ENCODE measurements at places on chromosomes 7 and 10.
A peak's percentile ranks its signal among the peaks of the same experiment; 100 is the strongest.

DNA sequence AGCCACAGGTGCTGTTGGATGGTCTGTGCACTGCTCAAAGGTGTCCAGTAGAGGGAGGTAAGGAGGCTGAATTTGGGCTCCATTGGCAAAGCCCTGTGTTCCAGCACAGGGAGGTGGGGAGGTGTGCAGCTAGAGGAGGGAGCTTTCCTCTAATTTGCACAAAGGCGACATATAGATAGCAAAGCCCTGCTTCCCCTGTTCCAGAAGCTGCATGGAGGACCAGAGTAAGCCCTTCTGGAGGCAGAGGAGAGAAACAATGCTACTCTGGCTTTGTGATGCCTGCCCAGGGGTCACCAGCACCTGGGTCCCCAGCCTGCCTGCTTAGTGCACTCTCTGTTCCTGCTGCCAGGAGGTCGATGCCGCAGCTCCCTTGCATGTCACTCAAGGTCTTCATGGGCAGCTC lies 3.4 kb upstream of the ARHGAP22 start:
- DNase-seq, result no peak

DNA sequence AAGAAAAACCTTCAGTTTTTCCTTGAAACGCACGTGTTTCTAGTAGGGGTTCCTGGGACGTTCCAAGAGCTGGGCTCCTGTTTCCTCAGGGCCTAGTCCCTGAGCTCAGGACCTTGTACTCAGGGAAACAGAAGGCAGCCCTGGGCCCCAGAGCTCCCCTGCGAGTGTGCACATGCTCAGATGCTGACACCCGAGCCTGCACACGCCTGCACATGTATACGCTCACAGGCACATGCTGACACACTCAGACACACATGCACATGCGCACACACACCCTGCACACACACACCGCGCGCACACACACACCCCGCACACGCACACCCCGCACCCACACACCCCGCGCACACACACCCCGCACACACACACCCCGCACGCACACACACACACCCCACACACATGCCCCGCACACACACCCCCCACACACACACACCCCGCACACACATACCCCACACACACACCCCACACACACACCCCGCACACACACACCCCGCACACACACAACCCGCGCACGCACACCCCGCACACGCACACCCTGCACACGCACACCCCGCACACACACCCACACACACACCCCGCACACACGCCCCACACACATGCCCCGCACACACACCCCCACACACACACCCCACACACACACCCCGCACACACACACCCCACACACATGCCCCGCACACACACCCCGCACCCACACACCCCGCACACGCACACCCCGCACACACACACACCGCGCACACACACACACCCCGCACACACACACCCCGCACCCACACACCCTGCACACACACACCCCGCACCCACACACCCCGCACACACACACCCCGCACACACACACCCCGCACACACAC lies 52.2 kb downstream of the CALML3 start:
- DNase-seq, result no peak

DNA sequence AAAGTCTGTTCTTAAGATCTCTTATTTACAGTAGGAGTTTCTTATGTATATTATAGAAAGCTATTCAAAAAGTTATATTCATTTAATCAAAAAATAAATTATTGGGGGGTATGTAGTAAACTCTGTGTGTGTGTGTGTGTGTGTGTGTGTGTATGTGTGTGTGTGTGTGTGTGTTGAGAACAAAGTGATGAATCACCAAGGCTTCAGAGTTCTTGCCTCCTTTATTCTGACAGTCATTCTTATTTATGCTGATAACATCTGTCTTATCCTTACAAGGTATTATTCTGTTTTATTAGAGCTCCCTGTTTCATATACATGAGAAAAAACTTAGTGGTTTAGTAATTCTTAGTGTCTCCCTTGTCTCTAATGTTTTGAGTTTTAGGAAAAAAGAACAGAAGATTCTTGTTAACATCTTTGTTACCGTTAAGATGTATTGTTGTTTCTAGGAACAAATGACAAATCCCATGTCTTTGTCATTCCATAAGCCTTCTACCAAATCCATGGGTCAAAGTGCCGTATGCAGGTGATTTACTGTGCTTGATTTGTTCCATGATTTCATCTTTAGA lies 424.0 kb downstream of the EXOC4 start:
- no peak for DNase-seq

DNA sequence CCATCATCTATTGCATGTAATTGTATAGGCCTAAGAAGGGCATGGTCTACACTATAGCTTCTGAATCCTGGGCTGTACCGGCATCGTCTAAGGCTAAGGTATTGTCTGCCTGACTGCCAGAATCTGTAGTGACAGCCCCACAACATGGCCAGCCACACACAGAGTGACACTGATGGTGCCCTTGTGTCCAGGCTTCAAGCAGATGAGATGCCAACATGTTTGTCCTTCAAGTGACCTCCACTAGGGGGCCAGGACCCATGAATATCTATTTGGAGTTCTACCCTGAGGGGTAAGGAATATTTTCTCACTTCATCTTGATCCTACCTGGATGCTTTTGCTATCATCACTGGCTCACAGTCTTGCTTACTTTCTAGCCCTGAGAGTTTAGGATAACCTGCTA lies 1.5 kb downstream of the CYP3A7 start:
- DNase-seq, result no peak

GRCh38 chr10:97171001-97171400 lies 14.8 kb downstream of the SLIT1 start:
- no peak for DNase-seq

- DNase-seq, result no peak
These were observed 4.9 kb upstream of the SLF2 start for GRCh38 chr10:100907773-100908363.

GRCh38 chr10:14839305-14839695 lies 1.2 kb downstream of the HSPA14 start:
- DNase-seq, result no peak

- no peak for DNase-seq
These were observed 14.0 kb downstream of the KNDC1 start for GRCh38 chr10:133173860-133174640.

DNA sequence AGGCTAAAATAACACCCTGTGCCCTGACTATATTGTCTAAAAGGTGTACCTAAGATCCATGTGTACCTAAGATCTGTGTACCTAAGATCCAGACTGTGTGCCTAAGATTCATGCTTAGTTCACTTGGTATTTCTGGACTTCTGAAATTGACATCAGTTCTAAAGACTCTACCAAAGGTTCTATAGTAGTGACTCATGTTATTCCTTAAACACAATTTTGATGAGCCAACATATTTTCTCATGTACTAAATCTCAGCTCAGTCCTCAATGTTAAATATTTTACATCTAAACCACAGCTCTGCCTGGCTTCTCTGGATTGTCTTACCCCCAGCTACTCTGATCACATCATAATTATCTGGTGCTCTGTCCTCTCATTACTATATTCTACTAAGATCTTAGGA lies 802.3 kb upstream of the SORCS1 start:
- no peak for DNase-seq

DNA sequence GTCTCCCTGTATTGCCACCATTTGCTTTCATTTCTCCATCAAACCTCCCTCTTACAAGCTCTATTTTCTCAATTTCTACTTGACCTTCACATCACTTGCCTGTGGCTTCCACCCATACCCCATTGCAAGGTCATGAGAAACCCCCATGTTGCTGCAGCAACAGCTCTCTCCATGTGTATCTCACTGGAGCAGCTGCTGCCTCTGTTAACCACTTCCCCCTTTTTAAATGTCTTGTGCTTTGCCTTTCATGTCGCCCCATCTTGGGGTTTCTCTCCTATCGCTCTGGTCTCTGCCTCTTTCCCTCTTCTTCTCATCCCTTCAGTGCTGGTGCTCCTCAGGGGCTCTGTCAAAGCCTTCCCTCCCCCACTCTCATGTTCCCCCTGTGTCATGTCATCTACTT lies 148.8 kb downstream of the CHN2 start:
- no peak for DNase-seq

GRCh38 chr10:128026615-128027300 lies 99.5 kb downstream of the MKI67 start:
- DNase-seq, result no peak

DNA sequence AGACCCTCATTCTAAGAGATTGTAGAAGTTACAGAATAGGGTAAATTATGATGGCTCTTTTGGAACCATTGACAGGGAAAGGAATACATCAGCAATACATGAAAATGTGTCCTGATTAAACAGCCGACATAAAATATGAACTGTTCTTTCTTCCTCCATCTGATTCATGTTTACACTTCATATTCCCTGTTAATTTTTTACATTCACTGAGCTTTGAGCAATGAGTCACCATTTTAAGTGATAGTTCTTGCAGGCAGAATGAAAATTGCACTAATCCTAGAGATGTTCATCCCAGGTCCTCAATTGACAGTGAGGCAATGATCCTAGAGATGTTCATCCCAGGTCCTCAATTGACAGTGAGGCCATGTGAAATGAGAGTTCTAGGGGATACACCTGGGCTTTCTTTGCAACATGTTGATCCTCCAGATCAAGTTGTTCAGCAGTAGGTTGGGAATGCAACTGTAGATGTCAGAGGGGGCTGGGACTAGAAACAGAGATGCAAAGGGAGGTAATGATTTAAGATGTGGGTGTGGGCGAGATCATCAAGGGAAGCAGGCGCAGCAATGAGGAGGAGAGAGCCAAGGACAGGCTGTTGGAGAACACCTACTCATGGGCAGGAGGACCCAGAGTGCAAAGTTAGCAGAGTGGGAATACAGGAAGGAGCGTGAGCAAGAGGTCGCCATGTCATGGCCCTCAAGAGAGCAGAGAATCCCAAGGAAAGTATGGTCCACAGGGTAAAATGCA lies 138.7 kb downstream of the ZNF365 start:
- DNase-seq, result no peak

- DNase-seq, result no peak
These were observed 92.9 kb upstream of the ADAM12 start for GRCh38 chr10:126481181-126481580.

DNA sequence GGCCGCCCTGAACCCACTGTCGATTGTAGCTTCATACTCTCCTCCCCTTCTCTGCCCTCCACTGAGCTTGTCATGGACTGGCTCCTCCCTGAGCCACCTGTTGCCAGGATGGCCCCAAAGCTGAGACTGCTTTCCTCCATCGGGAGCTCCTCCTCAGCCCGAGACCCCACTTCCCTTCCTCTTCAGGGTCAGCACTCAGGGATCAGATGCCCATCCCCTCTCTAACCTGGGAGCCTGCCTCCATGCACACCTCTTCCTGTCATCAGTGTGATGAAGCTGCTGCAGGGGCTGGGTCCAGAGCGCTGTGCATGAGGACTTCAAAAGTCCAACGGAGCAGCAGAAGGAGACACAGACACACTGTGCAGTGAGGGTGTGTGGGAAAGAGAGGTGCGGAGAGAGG lies 201.1 kb downstream of the WDR37 start:
- DNase-seq, result no peak

DNA sequence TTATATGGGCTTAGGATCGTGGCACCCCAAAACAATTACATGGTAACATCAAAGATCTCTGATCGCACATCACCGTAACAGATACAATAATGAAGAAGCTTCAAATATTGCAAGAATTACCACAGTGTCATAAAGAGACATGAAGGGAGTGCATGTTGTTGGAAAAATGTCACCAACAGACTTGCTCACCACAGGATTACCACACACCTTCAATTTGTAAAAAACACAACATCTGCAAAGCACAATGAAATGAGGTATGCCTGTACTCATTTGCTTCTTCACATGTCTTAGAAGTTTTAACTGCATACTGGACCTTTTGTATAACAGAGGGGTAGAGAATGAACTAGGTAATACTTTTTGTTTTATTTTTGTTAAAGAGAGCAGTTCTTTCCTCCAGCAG lies 96.6 kb downstream of the TPST1 start:
- DNase-seq, result no peak

DNA sequence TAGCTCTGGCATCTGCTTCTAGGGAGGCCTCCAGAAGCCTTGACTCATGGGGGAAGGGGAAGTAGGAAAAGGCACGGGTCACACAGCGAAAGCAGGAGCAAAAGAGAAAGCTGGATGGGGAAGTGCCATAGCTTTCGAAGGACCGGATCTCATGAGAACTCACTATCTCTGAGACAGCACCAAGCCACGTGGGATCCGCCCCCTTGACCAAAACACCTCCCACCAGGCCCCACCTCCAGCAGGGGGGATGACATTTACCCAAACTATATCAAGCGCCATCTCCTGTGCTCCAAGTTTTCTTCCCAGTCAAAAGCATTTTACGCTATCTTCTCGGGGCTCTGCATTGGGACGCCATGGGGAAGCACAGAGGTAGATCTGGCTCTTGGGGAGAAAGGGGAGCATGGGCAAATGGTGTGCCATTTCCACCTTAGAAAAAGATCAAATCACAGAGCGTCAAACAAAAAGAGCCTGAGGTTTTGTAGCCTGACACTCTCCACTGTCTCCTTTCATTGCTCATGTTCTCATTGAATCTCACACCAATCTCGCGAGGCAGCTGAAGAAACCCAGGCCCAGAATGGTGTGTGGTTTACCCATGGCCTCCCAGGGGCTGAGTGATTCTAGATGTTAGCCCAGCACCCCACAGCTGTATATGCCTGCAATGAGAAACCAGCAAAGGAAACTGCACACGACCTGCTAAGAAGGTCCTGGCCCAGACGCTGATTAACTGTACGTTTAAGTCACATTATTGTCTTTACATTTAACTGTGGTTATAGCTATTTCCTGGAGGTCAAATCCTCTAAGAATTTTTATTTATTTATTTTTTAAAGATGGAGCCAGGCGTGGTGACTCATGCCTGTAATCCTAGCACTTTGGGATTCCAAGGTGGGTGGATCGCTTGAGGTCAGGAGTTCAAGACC lies 8.1 kb upstream of the OLAH start:
- no peak for DNase-seq

- DNase-seq, result peak; percentile 38
These were observed 28.6 kb downstream of the PDSS1 start for GRCh38 chr10:26725837-26726727.

GRCh38 chr10:30088178-30088577 lies 28.8 kb upstream of the JCAD start:
- DNase-seq, result no peak

- DNase-seq, result no peak
These were observed 58.5 kb downstream of the RASGEF1A start for GRCh38 chr10:43208147-43209073.

DNA sequence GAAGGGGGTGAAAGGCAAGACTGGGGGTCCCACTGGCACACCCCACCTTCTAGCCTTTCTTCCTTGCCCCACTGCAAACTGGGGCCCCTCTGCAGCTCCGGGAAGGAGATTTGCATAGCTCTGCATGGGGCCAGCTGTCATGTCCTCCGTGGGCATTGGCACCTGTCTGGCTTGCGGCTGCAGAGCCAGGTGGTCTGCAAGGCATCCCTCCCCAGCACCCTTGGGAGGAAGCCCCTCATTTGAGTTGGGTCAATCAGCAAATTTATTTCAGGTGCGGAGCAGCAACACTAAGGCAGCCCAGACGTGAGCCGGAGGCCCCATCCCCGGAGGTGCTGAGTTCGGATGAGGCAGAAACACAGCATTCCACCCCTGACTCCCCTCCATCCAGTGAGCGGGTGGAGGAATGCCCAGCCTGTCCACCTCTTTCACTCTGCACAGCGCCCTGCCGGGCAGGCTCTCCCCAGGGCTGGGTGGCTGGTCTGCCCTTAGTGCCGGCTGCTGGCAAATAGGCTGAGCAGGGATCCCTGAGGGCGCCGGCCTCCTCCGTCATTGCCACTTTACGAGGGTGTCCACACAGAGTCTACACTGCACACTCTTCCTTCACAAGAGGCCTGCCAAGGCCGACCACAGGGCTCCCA lies 143.2 kb downstream of the TCERG1L start:
- DNase-seq, result no peak

- no peak for DNase-seq
These were observed 21.2 kb upstream of the PRKAG2 start for GRCh38 chr7:151897951-151898686.

- DNase-seq, result no peak
These were observed 78.6 kb upstream of the IFRD1 start for GRCh38 chr7:112371701-112372100.
